ENCODE measurements at places on chromosomes 4 and X.

DNA sequence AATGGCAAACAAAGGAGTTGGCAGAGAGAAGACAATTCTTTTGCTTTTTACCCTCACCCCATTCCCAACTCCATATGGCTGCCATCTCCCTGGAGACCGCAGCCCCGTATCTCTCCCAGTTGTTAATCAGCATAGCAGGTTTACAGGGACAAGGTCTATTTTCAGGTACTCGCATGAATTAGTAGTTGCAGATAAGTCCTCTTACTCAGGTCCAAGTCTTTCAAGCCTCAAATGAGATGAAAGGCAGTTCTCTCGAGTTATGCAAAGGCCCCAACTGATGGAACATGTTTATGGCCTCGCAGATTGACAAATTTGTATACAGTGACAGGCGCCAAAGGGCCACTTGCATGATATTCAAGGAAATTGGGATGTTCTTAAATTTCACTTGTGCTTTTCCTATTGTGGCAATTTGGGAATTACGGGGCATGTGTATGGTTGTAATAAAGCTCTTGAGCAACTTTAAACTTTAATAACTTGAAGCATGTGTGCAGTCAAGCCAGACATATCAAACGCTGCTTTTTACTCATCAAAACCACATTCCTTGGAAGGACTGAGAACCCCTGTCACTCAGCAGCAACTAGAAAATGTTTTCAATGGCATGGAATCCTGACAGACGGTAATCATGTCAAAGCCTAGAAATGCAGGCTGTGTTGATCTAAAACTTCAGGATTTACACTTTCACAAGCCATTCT, 45.1 kb downstream of the KDR start:
- no peak for DNase-seq

GRCh38 chr4:7336732-7337131, 98.0 kb downstream of the PSAPL1 start:
- no peak for DNase-seq

DNA sequence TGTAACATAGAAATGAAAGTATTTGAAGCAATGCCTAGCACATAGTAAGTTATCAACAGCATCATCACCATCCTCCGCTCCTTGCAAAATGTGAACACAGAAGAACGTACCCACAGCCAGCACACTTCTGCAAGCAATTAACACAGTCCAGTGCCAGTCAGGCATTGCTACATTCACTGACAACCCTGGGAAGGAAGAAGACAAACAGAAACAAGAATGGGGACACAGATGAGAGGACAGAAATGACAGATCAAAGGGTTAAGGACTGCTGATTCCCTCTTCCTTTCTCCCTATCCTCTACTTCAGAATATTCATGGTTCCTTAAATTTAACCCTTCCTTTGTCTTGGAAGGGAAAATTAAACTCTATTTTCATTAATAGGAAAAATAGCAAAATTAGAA, 53.1 kb downstream of the CHM start:
- DNase-seq = no peak

DNA sequence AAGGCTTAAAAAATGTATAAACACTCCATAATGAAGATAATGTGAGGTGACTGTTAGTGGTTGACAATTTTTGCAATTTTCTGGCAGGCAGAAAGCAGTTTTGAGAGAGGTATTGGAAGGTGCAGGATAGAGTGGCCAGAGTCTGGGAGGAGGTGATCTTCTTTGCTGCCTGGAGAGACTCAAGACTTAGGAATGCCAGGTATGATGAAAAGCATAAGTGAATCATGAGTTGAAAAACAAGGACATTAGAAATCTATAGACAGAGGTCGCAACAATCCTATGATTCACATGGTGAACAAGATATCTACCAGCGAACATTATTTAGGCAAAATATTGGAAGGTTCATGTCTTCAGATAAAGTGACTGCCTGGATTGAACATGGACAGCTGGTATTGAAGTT, 118.5 kb downstream of the CFAP299 start:
- DNase-seq = no peak

- DNase-seq = no peak
These were observed 85.8 kb downstream of the EVC2 start for GRCh38 chr4:5622596-5622995.

- no peak for DNase-seq
These were observed 6.3 kb downstream of the C1QTNF7 start for GRCh38 chr4:15434091-15434490.

DNA sequence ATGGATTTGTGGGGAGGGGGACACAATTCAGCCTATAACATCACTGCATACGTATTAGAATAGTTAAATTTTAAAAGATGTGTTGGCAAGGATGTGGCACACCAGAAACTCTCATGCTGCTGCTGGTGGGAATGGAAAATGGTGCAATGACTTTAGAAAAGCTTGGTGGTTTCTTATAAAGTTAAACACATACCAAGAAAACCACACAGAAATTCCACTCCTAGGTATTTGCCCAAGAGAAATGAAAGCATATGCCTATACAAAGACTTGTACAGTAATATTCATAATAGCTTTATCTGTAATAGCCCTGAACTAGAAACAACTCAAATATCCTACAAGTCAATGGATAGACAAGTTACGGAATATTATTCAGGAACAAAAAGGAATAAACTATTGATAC, 71.3 kb upstream of the PDHA1 start:
- DNase-seq = no peak

DNA sequence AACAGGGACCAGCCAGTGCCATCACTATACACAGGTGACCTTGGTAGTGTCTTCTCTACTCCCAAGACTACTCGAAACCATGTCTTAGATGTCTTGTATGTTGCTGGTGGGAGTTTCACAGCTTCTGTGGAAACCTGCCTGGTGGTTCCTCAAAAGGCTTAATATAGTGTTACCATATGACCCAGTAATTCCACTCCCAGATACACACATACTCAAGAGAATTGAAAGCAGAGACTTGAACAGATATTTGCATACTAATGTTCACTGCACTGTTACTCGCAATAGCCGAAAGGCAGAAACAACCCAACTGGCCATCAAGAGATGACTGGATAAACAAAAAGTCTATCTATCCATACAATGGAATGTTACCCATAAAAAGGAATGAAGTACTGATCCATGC, 3.1 kb downstream of the TFDP3 start:
- no peak for DNase-seq

All from NCI-H1417 treated with DMSO at 0.1 percent for 48 hours (cell line).